ENCODE measurements at places on chromosomes 11 and 22.

GRCh38 chr22:36743591-36744412 lies 32.1 kb downstream of the IFT27 start:
- DNase-seq: no peak

DNA sequence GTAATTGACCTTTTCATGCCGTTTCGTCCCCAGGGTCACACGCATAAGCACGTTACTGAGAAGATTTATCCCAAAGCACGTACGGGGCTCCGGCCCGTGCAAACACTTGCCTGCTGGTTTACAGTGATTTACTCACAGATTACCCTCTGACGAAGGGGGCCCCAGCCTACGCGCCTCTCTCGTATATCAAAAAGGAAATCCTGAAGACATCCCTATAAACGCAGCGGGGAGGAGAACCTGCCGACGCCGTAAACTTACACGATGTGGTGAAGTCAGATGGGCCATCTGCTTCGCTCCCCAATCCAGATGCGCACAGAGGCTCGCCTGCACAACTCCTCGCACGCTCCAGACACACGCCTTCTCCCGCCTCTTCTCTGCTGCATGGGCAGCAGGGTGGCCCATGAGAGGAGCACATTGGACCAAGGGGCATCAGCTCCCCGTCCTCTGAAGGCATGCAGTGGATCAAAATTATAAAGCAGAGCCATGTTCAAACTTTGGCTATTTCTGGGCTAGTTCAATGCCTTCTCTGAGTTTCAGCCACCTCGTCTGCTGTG lies 123.6 kb downstream of the MN1 start:
- no peak for DNase-seq

- DNase-seq: no peak
Measured at GRCh38 chr11:74717221-74717969, 13.8 kb downstream of the CHRDL2 start.

GRCh38 chr11:126898802-126899201 lies 101.8 kb downstream of the KIRREL3 start:
- no peak for DNase-seq

DNA sequence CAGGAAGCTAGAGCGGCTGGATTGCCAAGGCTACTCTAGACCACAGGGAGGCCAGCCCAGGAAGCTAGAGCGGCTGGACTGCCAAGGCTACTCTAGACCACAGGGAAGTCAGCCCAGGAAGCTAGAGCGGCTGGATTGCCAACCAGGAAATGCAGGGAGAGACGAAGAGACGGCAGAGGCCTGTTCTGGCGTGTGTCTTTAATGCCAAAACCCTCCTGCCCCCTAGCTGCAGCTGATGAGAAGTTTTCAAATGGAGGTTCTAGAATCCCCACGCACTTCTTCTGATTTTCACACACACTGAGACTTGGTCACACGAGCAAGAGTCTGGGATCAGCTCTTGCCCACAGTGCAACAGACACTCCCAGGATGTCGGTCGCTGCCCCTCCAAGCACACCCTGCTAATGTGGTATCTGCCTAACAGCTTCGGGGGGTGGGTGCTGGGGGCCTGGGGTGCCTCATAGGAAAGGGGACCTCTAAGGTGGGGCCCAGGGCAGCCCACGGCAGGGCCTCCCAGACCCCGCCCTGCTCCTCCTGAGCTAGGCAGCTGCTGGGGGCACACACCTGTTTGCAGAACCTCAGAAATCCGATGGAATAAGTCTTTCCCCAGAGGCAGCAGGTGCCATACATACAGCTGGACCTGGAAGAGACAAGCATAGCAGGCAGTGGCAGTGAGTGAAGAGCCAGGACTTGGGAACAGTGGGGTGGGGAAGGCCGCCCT lies 28.5 kb downstream of the MAFF start:
- peak; percentile 44 for DNase-seq

- DNase-seq: no peak
Measured at GRCh38 chr22:20035375-20036083, 14.6 kb downstream of the TANGO2 start.

DNA sequence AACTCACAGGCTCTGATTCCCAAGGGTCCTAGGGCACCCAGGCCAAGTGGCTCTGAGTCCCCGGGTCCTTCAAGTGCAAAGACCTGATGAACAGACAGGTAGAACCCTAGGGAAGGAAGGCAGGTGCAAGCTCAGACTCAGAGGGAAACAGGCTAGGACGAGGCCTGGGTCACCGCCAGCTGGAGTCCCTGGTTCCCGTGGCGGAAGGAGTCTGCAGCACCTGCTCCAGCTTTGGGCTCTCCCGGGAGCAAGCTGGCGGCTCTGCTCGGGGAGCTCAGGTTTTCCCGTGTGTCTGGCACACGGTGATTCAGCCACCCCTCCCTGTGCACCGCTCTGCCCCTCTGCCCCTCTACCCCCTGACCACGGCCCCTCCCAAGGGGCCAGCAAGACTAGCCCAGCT lies 59.8 kb downstream of the WNT7B start:
- DNase-seq: no peak

DNA sequence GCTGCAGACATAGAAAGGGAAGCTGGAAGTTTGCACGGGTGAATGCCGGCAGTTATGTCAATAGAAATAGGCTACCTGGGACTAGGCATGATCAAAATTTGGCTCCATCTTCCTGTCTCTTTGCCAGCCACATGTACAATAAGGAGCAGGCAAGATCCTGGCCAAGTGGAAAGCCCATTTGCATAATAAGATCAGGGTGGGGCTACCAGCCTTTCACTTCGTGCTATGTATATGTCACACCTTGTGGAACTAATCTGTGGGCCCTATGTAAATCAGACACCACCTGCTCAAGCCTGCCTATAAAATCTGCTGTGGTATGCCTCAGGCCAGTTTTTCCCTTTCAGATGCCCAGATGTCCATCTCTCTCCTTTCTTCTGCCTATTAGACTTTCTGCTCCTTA lies 79.3 kb upstream of the DRD2 start:
- DNase-seq: no peak

DNA sequence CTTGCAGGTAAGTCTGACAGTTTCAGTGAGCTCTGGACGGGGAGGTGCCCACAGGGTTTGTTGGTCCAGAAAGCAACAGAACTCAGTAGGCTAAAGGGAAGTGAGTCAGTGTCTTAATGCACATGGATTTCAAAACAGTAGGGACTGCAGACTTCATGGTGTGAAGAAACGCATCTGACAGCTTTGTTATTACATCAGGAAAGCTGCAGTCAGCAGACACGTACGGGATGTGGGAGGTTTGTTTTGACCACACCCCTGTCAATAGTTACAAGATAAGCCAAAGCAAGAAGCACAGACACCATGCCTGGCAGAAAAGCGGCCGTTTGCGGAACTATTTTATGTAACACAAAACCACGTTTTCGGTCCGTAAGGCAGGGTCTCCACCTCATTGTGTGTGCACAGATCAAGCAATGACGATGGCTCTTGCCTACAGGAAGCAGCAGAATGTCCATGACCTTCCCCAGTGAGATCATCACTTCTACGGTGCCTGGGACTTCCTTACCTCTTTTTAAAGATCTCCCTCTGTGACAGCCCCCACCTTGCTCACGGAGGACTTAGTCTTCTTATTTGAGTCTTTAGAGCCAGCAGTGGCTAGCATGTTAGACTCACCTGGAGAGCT lies 58.2 kb upstream of the FTH1 start:
- peak; percentile 38 for DNase-seq

DNA sequence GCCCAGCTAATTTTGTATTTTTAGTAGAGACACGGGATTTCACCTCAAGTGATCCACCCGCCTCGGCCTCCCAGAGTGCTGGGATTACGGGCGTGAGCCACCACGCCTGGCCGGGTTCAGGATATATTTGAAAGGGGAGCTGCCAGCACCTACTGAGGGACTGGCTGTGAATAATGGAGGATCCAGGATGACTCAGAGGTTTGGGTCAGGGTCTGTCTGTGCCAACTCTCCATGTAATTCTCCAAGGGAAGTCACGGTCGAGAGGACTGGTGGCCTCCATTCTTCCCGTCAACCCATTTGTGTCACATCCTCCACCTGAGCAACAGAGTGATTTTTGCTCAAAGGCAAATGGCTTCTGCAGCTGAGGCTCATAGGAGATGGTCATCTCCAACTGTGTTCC lies 3.6 kb upstream of the ARRB1 start:
- no peak for DNase-seq

DNA sequence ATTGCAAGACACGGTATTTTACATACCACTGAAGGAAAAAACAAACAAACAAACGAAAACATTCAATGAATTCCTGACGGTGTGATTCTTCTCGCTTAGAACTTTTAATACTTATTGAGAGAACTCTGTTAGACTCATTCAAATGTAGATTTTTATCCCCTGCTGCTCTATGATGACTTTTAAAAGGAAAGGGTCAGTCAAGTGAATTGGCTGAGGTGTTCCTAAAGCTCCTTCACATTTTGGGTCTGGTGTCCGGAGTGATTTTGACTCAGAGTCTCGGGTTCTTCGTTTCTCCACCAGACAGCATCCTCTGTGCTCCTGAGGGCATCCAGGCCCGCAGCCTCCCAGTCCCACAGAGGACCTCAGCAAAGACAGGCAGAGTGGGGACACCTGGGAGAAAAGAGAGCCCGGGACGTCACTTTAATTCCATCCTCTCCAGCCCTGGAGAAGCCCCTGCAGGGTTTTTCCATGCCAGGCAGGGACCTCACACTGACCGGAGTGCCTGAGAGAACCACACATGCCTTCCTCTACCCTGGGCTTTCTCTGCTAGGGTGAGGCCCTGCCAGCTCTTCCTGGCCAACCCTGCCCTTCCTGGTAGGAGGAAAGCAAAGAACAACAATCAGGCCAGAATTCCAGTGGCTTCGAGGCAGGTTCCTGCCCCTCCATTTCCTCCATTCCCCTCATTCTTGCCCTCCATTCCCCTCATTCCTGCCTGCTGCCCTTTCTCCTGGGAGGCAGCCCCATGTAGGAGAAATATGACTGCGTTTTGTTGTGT lies 1.4 kb upstream of the CSF2RB start:
- no peak for DNase-seq

DNA sequence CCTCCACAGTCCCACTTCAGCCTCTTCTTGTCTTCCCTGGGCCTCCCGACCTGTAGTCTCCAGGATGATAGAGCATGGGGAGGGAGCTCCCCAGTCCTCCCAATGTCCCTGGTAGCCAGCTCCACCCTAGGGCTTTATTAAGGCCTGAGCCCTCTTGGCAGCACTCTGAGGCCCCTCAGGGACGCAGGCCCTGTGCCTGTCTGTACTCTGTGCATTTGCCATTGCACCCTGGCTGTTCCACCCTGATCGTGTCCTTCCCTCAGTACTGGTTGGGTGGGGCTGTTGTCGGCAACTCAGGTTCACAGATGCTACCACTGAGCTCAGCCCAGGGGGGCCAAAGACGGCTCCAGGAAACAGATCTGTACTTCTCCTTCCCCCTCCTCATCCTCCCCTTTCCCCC lies 7.2 kb downstream of the SSTR3 start:
- DNase-seq: no peak

DNA sequence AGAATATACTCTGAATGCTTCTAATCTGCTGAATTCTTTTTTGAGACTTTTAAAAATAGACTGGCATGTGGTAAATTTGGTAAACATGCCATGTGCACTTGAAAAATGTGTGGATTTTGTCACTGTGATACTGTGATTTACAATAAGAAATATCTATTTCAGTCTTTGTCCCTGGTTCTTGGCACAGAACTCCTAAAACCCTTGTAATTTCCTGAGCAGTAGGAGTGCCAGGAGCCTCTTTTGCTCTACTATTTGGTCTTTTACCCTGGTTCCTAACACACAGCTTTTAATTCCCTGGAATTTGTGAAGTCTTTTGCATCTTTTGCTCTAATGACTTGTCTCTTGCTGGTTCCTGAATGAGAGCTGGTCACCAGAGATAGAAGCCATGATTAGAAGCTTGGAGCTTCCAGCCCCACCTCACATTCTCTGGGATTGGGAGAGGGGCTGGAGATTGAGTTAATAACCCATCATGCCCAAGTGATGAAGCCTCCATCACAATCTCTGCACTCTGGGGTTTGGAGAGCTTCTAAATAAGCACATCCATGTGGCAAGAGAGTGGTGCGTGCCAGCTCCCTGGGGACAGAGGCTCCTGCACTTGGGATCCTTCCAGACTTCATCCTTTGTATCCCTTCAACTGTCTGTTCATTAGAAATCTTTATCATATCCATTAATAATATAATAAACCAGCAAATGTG lies 27.2 kb upstream of the SYT13 start:
- no peak for DNase-seq

- no peak for DNase-seq
Measured at GRCh38 chr11:8098361-8098760, 17.4 kb downstream of the TUB start.

DNA sequence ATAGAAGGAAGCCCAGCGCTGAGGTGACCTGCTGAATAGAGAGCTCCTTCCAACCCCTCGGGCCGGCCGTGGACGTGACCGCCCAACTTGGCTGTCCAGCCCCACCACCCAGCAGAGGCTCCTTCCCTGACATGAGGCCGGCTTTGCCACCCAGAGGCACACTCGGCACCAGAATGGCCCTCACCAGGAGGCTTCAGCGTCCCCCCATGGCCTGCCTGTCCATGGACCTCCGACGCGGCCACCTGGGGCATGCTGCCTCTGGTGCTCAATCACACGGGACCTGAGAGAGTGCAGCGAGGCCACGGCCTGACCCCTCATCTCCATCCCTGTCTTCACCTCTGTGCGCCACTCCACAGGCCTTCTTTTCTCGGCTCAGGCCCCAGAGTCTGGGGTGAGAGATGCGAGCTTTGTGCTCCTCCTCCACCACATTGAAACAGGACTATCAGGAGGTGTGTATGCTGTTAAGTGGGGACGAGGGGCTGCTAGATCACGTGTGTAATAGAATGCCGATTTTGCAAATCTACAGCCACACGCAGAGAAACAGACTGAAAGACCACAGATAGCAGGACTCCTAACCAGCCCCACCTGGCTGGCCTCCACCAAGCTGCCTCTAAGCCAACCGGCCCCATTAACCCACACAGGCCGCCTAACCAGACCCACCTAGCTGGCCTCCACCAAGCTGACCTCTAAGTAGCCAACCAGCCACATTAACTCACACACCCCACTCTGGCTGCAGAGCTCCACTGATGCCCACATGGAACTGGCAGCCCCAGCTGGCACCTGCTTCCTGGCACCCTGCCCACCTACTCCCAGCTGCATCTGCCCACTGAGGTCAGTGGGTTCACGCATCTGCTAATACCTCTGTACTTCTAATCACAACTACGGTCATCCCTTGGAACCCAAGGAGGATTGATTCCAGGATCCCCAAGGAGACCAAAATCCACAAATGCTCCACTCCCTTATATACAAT lies 20.7 kb downstream of the LINC01488 start:
- no peak for DNase-seq

- no peak for DNase-seq
Measured at GRCh38 chr11:34916843-34917770, 689 bp downstream of the PDHX start.

GRCh38 chr22:25159028-25159427 lies 40.6 kb upstream of the CRYBB3 start:
- no peak for DNase-seq

DNA sequence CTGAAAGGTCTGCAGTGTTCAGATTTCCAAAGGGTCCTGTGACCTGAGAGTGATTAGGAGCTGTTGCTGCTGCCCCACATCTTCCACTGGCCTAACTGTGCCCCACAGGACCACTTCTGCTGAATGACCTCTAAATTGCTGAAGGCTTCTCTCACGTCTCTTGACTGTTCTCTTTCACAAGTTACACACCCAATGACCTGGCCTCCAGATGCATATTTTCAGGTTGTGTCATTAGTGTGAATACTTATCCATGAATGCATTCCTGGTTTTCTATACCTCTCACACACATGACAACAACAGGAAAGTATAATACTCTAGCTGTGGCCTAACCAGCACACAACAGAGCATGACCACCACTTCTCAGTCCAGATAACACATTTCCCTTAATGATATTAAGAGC lies 15.4 kb downstream of the PRR14L start:
- DNase-seq: no peak

- no peak for DNase-seq
Measured at GRCh38 chr11:44146931-44147330, 51.5 kb downstream of the EXT2 start.
